ENCODE measurements at places on chromosomes 2 and 18. TPM values are rescaled to one million over a fixed set of nuclear protein-coding genes. Genes with fewer than 3 reads are reported as not detected.
A peak's percentile ranks its signal among the peaks of the same experiment; 100 is the strongest.

DNA sequence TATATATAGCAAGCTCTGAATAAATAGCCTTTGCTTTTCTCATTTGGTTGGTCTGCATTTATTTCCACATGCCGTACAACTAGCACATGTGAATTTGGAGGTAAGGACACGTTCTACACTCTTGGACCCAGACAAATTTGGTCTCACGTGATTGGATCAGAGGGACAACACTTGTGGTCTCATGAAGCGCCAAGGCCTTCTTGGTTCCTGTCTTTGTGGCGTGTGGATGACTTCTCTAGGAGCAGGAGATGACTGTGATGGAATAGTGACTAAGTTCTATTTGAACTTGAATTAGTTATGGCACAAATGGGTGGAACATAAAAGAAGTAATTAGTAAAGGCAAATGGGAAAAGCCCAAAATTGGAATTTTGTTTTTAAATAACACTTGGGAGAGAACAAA, 206.9 kb downstream of the BCL2 start:
- no peak for DNase-seq

DNA sequence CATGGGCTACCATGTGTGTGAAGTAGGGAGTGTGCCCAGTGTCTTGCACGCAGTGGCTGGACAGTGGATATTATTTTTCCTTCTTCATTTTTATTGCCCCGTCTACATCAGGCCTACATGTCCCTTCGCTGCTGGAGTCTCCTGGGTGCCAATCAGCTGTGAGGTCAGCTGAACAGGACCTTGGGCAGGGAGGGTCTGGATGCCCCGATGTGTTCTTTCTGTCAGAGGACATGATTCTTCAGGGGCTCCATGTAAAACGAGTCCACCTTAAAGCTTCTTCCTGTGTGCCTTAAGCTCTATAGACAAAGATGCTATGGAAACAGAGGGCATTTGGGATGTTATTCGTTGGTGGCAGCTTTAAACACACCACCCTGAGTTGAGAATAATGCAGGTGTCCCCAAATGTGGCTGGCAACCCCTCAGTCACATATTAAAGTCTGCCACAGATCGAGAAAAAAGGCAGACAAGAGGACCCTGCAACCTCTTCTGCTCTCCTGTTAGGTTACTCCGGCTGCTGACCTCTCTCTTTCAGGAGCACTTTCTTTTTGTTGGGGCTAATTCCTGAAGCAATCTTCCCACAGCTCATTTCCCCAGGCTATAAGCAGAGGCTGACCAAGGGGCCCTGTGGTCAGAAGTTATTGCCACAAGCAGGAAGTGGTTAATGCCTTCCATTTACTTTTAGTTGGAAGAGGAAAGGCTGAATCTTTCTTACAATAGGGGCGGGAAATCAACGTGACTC, 20.0 kb downstream of the GREB1 start:
- DNase-seq, result no peak

DNA sequence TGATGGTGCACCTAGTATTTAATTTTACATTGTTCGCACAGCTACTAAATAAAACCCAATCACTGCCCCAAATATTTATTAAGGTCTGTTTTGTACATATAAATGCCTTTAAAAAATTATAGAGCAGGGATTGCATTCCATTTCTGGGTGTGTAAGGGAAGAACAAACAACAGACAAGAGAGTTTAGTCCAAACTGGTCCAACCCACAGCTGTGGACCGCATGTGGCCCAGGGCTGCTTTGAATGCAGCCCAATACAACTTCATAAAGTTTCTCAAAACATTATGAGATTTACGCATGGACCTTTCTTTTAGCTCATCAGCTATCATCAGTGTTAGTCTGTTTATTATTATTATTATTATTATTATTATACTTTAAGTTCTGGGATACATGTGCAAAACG, 114.8 kb upstream of the LRATD1 start:
- no peak for DNase-seq

DNA sequence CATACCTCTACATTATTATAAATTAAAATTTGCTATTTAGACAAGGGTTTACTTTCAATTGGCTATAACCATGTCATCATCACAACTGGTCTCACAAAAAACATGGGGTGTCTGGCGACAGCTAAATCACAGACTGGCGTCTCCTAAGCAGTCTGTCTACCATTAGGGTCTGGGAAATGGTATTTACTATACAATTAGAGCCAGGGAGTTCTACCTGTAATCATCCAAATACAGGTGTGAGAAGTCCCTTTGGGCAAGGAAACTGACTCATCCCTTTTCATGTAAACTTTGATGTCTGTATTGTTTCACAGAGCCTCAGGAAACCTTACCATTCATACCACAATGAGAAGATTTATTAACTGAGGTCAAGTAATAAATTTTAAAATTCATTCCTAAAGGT, 126.7 kb downstream of the OLA1 start:
- no peak for DNase-seq

DNA sequence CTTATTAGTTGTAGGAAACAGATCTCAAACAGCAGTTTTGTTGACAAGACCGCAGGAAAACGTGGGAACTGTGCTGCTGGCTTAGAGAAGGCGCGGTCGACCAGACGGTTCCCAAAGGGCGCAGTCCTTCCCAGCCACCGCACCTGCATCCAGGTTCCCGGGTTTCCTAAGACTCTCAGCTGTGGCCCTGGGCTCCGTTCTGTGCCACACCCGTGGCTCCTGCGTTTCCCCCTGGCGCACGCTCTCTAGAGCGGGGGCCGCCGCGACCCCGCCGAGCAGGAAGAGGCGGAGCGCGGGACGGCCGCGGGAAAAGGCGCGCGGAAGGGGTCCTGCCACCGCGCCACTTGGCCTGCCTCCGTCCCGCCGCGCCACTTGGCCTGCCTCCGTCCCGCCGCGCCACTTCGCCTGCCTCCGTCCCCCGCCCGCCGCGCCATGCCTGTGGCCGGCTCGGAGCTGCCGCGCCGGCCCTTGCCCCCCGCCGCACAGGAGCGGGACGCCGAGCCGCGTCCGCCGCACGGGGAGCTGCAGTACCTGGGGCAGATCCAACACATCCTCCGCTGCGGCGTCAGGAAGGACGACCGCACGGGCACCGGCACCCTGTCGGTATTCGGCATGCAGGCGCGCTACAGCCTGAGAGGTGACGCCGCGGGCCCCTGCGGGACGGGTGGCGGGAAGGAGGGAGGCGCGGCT, at the start of gene TYMS:
TSS of gene TYMS (plus strand) at position 343 of the 690 bp plus-strand sequence. CDS start at position 433, 90 bp downstream.
- peak; percentile 53 for DNase-seq

- no peak for DNase-seq
Observed at GRCh38 chr2:33210626-33211025, 263.9 kb downstream of the LTBP1 start.

DNA sequence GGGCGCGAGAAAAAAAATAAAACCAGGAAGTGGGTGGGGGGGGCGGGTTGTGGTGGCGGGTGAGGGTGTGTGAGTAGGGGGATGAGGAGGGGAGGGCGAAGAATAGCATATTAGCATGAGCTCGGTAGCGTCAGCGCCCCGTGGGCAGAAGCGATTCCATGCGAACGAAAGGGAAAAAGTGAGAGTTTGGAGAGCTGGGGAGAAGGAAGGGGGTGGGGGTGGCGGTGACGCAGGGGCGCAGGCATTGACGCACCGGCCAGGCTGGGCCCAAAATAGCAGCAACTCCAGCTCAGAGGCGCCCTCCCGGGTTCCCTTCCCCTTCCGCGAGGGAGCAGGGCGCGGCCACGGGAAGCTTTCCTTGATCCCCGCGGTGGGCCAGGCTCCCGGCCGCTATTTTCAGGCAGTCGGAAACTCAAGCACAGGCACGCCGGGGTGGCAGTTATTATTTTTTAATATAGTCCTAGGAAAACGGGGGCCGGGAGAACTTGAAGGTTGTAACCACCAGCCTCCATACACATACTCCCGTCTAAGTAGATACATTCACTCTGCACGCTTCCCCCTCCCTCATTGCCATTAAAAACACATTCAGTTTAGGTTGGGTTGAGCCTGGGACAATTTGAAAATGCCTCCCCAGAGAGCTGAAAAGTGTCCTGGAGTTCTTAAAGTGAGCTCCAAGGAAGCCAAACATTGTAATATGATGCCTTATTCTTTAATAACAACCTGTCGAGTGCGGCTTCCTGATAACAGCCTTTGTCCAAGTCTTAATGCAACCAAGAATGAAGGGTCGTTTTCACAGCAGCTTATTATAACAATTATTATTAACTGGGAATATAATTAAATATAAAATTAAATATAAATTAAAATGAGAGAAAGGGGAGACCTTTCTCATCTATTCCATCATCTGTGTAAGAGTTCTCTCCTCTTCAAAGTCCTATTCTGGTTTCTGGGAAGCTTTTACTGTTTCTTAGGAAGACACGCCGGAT, 2.3 kb upstream of the NR4A2 start:
- DNase-seq, result peak; percentile 46

- no peak for DNase-seq
Observed at GRCh38 chr2:11385847-11386246, 41.4 kb upstream of the ROCK2 start.

GRCh38 chr2:239554766-239555570, 154.1 kb upstream of the HDAC4 start:
- DNase-seq, result no peak

- no peak for DNase-seq
Observed at GRCh38 chr2:218089259-218089658, 20.2 kb downstream of the RUFY4 start.

- DNase-seq, result no peak
Observed at GRCh38 chr2:12702168-12703121, 14.3 kb upstream of the TRIB2 start.

DNA sequence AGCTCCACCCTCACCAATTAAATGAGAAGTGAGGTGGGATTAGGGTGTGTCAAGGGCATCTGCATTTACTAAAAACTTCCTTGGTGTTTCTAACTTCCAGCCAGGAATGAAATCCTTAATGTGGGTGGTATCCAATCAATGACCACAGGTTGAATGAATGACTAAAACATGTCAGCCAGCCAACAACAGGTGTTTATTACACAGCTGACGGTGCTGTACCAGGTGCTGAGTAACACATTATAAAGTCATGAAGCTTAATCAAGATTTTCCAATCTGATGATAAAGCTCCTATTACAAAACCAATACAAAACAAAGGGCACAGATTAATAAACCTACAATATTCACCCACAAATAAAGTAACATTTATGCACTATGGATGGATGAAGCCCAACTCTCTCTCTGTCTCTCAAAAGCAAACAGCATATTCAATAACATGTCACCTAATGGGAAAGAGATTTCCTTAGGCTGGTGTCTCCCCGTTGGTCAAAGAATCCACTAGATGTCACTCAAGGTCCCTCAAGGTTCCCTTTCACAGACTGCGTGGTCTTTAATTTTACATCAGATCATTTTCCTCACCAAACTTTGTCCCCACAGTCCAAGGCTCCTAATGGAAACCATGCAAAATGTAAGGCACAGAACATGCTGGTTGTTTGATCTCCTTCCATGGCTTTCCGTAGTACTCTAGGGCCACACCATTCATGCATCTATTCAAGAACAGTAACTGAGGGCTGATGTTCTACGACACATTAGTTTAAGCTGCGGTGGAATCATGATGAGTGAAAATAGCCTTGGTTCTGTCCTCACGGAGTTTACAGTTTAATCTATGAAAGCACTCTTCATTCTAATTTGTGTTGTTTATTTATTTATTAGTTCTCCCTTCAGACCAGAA, 6.4 kb upstream of the PTPN4 start:
- no peak for DNase-seq

GRCh38 chr2:185381631-185382030, 357.0 kb upstream of the FSIP2 start:
- DNase-seq, result no peak

- no peak for DNase-seq
Observed at GRCh38 chr2:120720231-120720630, 15.4 kb upstream of the GLI2 start.

TMEM185B gene
- total RNA-seq, result 22.4 TPM

CYS1 gene
- total RNA-seq, result not detected

KCNJ3 gene
- total RNA-seq, result 0.05 TPM

MROH2A gene
- total RNA-seq, result not detected

IL36A gene
- total RNA-seq, result not detected

ZSCAN30 gene
- 14.6 TPM for total RNA-seq

RUFY4 gene
- total RNA-seq, result not detected

COBLL1 gene
- 4.0 TPM for total RNA-seq

FSHR gene
- total RNA-seq, result not detected

HOXD4 gene
- 1.3 TPM for total RNA-seq
